Stimulated activated CD8-positive, alpha-beta memory T cell treated with anti-CD3 and anti-CD28 coated beads, Interleukin-12 subunit alpha, Interleukin-12 subunit beta, amount 100 ng/mL, for 1 hour (primary cell): ENCODE measurements at places on chromosomes 12 and 14.

DNA sequence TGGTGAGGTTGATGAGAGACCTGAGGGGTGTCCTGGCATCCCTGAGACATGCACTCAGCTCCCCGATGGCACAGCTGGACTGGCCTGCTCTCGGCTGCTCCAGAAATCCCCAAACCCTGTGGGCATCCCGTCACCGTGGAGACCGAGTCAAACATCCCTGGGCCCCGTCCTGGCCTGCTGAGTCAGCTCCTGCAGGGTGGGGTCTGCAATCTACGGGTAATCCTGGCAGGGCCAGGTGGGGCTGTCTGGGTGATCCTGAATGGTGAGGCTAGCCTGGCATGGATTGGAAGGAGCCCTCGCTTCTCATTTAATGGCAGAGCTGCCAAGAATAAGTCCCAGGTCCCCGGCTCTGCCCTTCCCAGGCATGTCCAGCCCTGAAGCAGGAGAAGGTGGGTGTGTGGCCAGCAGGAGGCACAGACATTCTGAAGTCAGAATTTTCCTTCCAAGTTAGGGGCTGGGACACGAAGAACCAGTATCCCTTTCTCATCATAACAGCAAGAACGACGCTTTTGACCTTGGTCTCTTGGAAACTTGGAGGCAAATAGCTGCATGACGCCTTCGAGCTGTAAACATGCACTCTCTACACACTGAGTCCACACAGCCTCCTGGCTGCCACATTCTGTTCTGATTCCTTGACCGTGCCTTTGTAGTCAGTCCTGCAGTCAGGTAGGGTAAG lies 17.7 kb upstream of the SERPINA4 start:
- no peak for DNase-seq

GRCh38 chr14:42855085-42855484 lies 1248.4 kb downstream of the LRFN5 start:
- DNase-seq = no peak

- no peak for DNase-seq
These were observed 78.2 kb downstream of the HMGA2 start for GRCh38 chr12:65902500-65902899.

DNA sequence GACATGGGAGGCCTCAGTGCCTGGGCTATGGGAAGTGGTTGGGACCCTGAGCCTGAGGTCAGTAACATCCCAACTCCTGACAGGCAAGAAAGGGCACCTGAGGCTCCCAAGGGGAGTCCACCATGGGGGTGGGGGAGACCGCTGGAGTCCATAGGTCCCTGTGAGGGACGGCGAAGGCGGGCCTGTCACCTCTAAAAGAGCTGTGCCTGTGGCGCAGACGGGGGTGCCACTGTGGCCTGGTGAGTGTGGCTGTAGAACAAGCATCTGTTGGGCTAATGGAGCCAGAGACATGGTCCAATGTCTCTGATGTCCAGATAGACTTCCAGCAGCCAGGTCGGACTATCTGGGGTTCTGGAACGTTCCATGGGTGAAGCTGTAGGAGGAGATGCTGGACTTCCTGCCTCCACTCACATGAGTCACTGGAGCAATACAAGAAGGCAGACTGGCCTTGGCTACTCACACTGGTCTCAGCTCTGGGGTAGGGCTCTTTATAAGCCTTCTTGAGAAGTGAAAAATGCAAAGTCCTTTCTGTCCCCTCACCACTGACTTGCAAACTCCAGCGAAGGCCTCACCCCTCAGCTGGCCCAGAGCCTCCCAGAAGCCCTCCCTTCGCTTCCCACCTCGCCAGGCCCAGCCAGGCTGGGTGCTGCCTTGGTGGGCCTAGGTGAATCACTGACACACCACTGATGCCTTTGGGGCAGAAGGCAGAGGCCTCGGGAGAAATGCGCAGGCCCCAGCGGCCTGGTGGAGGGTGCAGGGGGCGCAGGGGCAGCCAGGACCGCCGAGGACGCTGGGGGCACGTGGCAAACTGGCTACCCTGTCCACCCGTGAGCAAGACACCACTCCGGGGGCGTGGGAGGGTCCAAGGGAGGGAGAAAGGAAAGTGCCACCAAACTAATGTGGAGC lies 1.1 kb upstream of the TRAF3 start:
- DNase-seq = no peak

DNA sequence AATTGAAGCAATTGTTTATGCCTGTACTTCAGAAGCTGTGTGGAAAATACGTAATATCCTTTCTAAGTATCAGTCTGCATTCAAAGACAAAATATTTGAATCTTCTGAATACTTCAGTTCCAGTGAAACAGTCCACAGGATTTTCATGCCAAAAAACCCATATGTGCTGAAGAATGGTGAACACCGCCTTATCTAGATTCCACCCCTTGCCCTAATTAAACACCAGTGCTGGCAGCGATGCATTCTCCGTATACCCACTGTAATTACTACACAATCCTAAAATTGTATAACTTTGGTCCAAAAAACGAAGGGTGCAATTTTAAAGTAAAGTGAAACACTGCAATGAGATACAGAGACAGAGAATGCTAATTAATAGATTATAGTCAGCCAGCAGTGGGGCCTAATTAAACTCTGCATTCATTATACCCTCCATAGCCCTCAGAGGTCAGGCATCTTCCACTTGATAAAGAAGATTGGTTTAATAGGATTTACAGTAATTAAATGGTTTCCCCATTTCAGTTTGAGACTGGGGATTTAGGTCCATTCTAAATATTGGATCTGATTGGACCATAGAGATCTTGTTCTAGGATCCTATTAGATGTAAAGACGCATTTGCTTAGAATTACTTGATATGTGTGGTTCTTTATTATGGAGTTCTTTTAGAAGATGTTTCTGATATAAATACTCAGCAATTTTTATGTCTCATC lies 43.9 kb downstream of the ERC1 start:
- DNase-seq = no peak

DNA sequence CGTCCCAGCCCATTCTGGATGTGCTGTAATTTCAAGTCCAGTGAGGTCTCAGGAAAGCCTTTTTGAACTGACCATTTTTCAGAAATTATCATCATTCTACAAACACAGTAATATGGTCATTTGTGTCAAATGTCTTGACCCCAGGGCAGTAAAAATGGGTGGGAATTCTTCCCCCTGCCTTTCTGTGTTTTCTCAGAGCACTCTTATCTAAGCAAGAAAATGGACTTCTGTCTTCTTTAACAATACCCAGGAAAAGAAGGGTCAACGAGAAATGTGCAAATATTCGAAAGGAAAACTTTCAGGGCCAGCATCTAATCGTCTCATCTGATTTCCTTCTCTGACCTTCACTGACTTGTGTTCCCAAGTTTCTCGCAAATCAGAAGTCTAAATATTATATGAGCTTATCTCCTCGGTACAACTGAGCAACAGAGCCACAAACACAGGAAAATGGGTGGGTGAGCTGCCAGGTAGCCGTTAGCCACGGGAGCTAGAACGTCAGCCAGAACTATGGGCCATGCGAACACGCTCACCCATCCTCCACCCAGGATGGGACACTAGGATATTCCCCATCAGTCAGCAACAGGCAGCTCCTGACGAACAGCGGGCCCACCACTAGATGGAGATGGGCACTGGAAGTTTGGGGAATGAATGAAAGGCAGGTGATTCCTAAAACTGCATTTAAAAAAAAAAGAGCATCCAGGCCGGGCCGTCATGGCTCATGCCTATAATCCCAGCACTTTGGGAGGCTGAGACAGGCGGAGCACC lies 57.1 kb downstream of the VWF start:
- DNase-seq = no peak

GRCh38 chr12:88723219-88723618 lies 142.9 kb upstream of the KITLG start:
- DNase-seq = no peak

DNA sequence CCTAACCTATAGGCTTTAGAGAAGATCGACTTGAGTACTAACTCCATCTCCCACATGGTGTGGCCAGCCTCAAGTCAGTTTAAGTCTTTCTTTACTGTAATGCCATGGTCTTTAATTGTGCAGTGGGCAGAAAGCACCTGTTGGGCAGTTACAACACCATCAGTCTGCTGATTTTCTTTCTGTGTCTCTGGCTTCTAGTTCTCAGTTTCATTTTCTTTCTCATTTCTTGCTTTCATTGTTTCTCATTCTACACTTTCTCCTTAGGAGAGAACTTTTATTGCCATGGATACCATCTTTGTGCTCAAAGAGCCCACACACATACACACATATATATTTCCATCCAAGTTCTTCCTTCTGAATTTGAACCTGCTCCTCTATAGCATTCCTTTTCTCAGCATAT lies 96.1 kb upstream of the SLC16A7 start:
- no peak for DNase-seq

DNA sequence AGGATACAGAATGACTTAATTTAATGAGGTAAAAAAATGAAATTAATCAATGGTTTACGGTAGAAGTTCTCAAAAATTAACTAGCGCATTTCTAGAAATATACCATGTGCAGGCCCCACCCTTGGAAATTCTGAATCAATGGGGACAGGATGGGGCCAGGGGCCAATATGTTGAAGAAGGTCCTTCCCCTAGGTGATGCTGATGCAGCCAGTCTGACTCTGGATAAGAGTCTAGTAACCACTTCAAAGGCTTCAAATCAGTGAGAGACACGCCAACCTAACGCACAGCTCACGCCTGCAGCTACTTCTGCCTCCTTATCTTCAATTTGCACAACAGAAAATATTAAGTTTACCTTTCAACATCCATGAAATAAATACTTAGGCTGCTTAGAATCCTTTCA lies 14.9 kb downstream of the GIT2 start:
- DNase-seq = no peak

- no peak for DNase-seq
These were observed 7.2 kb upstream of the SELPLG start for GRCh38 chr12:108640802-108641445.

- DNase-seq = peak; percentile 14
These were observed 35.7 kb upstream of the TMEM263 start for GRCh38 chr12:106919910-106920544.

DNA sequence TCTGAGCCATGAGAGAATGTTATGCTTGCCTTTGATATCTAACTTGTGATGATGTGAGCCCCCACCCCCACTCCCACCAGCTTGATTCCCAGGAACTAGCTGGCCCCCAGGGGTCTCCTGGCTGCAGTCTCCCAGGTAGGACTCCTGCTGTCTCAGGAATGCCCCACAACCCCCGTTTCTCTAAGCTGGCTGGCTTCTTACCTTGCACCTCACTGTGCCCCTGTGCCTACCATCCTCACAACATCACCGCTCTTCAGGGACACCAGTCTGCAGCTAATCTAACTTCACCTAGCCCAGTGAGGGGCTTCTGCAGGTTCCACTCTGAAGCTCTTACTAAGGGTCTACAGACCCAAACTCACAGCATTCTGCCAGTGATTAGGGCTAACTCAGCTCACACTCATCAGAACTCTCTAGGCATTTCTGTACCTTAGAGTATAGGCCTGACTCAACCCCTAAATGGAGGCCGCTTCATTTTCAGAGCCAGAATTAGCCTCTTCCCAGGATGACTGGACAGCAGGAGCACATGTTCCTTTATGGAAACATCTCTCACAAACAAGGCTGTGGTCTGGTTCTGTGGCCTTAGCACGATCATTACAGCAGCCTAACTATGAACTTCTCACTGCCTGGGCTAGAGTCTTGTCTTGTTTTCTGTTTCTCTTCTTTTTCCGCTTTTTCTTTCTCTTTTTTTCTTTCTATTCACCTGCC lies 72.8 kb upstream of the IFNG-AS1 start:
- no peak for DNase-seq

GRCh38 chr12:50981319-50982239 lies 29.2 kb downstream of the HIGD1C start:
- DNase-seq = no peak

DNA sequence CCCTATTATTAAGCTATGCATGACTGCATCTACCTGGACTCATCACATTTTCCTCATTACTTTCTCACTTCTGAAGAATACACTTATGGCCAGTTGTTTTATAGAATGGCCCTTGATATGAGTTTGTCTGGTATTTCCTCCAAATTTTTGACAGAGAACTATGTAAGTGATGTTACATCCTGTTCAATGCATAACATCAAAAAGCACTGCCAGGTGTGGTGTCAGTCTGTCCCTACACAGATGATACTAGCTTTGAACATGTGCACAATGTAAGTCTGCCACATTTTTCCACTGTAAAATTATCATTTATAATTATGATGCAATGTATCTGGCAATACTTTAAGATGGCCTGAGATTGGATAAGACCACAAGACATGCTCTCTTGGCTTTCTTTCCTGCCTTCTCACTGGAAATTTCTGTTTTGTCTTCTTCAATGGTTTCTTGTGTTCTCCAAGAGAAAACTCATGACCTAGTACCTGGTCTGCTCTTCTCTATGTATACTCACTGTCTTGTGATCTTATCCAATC lies 28.3 kb downstream of the HEATR5A start:
- DNase-seq = no peak

- no peak for DNase-seq
These were observed 34.7 kb downstream of the MIA2 start for GRCh38 chr14:39268393-39268792.

- DNase-seq = no peak
These were observed 81.5 kb downstream of the DPF3 start for GRCh38 chr14:72812292-72812851.

GRCh38 chr12:88839486-88839885 lies 259.2 kb upstream of the KITLG start:
- no peak for DNase-seq

DNA sequence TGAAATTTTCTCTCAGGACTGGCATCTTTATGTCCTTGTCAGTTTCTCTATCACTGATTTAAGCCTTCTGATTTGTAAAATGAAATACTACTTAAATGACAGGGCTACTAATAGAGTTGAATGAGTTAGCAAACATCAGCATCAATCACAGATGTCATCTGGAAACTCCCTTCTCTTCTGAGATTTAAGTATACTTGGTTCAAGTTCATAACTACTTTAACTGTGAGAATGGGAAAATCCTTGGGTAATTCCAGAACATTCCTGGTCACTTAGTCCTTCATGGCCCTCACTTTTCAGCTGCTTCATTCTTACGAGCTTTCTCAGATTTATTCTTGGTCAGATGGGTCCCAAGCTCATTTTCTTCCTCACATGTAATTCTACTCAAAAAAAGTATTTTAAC lies 1655.3 kb upstream of the FLRT2 start:
- DNase-seq = no peak

DNA sequence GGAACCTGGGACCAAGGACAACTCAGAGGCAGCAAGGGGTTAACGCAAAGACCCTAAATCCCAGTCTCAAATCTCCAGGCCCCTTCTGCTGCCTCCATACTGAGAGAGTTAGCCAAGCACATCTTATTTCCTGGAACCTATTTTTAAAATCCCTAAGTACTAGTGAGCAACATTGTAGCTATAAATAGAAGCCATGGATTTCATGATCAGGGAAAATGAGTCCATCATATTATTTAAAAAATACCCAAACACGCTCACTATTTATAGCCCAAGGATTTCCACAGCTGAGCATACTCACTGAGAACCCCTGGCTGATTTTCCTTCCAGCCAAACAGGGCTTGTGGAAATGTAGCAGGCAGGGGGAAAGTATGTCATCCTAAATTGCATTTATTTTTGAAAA lies 19.4 kb upstream of the TUNAR start:
- DNase-seq = no peak

DNA sequence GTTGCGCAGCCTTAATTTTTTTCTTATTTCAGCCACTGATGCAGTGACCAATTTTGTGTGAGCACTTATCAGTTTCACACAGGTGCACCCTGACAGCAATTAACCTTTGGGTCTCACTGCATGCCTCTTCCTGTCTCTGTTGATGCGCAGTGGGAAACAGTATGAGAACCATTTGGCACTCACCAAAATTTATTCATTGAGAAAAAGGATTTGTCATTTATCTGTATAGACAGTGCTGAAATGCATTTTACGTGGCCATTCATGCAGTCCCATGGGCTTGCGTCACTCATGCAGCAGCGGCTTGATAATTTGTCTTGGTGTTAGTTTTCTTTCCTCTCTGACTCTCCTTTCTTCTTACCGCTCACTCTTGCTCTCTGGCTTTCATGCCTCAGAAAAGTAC lies 157.5 kb downstream of the C12orf75 start:
- no peak for DNase-seq
